Panc1 (cell line): ENCODE measurements at places on chromosomes 11 and 22. TPM values are rescaled to one million over a fixed set of nuclear protein-coding genes. Genes with fewer than 3 reads are reported as not detected.

GRCh38 chr11:121340032-121340580 lies 47.5 kb downstream of the SC5D start:
- DNase-seq, result no peak

GRCh38 chr11:19429108-19429760 lies 188.5 kb upstream of the E2F8 start:
- no peak for DNase-seq

DNA sequence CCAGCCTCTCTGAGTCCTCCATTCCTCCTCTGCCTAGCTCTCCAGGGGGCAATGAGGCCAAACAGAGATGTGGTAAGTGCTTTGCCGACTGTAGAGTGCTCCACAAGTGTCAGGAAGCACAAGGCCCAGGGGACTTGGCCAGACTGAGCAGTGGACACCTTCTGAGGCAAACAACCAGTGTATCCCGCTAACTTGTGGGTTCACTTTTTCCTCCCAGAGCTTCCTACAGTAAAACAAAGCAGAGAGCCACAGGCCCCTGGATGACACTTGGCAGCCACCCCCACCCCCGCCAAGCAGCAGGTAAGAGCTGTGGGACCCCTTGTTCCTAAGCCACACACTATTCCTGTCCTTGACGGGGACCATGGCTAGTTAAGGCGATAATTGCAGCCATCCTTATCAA lies 160.9 kb downstream of the CACNA1I start:
- DNase-seq, result no peak

- no peak for DNase-seq
These were observed 863.2 kb downstream of the DLG2 start for GRCh38 chr11:84763931-84764330.

- no peak for DNase-seq
These were observed 36.2 kb downstream of the IGHMBP2 start for GRCh38 chr11:68939583-68940555.

DNA sequence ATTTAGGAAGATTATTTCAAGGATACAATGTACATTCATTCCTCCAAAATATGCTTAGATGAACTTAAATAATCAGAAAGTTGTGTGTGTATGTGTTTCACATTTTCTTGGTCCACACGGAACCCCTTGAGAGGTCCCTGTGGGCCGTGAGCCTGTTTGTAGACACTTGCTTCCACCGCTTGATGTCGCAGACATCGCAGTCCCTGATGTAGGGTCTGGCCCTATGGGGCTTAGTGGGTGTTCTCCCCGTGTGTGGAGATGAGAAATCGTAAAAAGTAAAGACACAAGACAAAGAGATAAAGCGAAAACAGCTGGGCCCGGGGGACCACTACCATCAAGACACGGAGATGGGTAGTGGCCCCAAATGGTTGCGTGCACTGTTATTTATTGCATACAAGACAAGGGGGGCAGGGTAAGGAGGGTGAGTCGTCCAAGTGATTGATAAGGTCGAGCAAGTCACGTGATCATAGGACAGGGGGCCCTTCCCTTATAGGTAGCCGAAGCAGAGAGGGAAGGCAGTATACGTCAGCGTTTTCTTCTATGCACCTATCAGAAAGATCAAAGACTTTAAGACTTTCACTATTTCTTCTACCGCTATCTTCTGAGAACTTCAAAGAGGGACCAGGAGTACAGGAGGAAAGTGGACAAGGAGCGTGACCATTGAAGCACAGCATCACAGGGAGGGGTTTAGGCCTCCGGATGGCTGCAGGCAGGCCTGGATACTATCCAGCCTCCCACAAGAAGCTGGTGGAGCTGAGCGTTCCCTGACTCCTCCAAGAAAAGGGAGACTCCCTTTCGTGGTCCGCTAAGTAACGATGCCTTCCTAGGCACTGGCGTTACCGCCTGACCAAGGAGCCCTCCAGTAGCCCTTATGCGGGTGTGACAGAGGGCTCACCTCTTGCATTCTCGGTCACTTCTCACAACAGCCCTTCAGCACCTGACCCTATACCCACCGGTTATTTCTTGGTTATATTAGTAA lies 1.2 kb upstream of the APOBEC3C start:
- no peak for DNase-seq

- DNase-seq, result no peak
These were observed 835 bp upstream of the RHOD start for GRCh38 chr11:67055812-67056211.

- no peak for DNase-seq
These were observed 94.8 kb downstream of the KCNQ1 start for GRCh38 chr11:2539371-2540222.

DNA sequence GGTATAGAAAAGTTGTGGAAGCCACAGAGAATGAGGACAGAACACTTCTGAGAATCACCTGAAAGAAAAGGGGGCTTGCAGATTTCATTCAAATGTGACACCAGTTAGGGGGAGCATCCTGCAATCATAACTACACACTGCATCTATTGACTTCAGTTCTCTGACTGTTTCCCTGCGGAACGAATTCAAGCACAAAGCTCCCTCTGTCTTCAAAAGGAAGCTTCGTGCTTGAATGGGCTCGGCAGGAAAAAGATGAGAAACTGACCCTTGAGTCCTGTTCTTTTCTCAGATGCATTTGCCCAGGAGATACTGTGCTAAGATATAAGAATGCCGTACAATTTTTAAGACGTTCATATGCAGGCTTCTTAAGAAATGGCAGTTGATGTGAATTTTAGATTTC lies 2000.4 kb upstream of the RAG2 start:
- DNase-seq, result no peak

GRCh38 chr11:20840341-20840740 lies 171.0 kb downstream of the NELL1 start:
- DNase-seq, result no peak

- DNase-seq, result no peak
These were observed 19.3 kb downstream of the CREB3L1 start for GRCh38 chr11:46296528-46297448.

DNA sequence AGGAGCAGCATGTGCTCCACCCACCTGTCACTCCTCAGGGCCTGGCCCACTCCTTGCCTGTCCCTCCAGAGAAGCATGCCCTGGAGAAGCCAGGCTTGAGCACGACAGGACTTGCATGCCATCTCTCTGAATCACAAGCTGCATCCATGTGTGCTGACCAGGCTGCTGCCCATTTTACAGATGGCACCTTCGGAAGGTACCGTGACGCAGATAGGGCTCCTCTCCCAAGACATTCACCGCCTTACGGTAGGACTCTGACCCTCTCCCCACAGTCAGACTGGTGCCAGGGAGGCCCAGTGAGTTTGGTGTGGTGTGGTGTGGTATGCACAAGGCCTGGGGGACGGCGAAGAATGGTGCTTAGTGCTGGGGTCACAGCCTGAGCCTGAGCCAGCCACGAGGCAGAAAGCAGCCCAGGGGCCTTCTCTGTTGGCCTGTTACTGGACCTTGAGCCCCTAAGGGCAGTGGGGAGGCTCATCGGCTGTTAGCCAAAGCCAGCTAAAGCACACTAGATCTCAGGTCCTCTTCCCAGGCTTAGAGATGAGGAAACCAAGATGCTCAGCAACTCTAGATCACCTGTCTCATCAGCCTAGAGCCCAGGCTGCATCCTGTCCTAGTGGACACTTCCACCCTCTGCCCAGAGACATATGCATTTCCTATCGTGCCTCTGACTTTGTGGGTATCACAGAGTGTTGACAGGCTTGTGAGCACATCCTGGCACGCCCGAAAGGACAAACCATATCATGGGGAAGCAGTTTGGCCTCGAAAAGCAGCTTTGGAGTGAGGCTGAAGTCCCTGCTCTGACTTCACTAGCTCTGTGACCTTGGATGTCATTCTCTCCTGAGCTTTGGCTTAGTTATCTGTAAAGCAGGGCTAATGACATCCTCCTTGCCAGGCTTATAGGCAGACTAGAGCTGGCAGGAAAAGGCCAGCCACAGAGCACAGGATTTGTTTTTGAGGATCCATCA lies 17.8 kb downstream of the CYB5R2 start:
- DNase-seq, result no peak

DNA sequence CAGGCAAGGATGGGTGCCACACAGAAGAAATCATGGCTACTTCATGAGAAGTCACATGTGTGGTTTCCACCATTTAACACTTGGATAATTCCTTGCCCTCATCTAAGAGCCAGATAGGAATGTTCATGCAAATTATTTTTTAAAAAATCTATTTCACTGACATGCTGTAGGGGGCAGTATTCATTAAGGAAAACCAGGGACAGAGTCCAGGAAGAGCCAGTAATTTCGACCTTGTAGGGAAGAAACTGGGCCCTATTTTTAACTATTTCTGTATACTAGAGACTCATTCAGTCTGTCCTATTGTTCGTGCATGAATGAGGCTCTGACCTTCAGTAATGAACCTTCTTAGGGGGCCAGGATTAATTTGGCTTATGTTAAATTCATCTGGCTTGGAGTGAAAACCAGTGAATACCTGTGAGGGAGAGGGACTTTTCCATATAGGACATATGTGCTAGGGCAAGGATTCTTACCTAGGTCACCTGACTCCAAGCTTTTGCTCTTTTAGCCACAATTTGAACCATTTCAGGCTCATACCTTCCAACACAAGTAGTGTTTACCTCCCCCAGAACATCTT lies 192.7 kb downstream of the NAV2 start:
- no peak for DNase-seq

- no peak for DNase-seq
These were observed 59.6 kb upstream of the SHANK2 start for GRCh38 chr11:71311928-71312510.

SMIM35 gene
- not detected for total RNA-seq

TCN1 gene
- total RNA-seq, result not detected

CHRM1 gene
- total RNA-seq, result not detected

MAPK8IP2 gene
- total RNA-seq, result 38.4 TPM

CEP126 gene
- 6.6 TPM for total RNA-seq

TYR gene
- not detected for total RNA-seq

UPK3A gene
- not detected for total RNA-seq

OR5A1 gene
- total RNA-seq, result not detected

C11orf91 gene
- 1.3 TPM for total RNA-seq
